ELR (cell line): ENCODE measurements at places on chromosomes 5 and 9.
A peak's percentile ranks its signal among the peaks of the same experiment; 100 is the strongest.

- DNase-seq = no peak
Measured at GRCh38 chr9:136100700-136101614, 5.9 kb upstream of the NACC2 start.

GRCh38 chr9:105218673-105219072, 25.8 kb upstream of the SLC44A1 start:
- no peak for DNase-seq

GRCh38 chr5:61002611-61003355, 57.8 kb downstream of the NDUFAF2 start:
- DNase-seq = no peak

DNA sequence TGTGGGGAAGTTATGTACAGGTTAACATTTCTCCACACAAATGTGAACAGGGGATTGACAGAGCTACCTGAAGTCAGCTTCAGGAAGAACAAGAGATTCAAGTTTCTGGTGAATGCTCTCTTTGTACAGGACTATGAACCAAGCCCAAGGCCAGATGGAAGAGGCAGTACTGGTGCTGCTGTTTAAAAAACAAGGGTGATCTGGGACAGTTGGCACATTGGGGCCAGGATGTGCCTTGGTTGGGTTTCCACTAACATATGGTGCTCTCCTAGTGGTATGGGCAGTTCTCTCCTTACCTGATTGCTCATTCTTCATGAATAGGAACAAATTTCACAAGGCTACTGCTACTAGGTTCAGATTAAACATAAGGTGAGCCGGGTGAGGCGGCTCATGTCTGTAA, 40.0 kb downstream of the MTMR12 start:
- no peak for DNase-seq

DNA sequence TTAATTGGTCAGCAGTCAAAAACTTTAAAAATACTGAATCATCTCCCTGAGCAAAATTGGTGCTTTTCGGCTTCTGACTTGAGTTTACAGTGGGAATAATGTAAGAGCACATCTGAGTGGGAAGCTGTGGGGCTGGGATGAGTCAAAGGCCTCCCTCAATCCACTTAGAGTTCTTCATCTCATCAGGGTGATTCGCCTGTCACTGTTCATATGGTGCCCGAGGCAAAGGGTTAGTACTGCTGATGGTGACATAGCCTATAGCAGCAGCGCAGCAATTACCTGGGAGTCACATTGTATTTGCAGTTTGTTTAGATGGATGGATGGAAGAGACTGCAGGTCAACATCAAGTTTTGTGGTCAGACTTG, 113.8 kb upstream of the ZNF608 start:
- no peak for DNase-seq

DNA sequence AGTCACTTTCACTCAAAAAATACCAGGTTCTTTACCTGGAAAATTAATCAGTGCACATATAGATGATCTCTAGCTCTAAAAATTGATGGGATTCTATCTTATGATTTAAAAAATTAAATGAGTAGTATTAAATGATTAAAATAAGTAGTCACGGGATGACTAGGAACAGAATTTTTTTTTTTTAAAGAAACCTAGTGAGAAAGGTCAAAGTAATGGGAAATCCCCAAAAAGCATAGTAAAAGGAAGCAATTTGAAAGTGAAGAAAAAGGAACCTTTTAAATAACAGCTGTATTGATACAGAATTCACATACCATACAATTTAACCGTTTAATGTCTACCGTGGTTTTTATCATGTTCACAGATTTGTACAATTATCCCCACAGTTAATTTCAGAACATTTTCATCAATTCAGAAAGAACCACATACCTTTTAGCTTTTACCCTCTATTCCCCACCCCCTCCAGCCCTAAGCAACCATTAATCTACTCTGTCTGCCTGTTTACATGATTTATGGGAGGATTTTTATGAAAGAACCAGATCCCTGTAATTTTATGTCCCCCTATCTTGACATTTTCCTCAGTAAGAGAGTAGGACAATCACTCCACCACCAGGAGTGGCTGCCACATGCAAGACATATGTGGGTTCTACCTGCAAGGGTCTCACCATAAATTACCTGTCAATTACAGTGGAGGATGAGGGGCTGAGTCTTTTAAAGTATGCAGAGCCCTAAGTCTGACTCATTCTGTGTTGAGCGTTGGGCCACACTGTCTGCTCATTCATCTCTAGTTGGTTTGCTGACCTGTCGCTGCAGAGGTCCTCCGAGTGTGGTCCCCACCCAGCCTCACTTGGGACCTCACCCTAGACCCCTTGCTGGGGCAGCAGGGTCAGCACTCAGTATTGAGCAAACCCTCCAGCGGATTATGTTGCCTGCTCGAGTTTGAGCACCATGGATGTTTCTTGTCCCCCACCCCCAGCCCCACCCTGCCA, 16.0 kb downstream of the ANKRD33B start:
- DNase-seq = no peak

GRCh38 chr5:73201547-73202513, 28.8 kb downstream of the TMEM174 start:
- peak; percentile 79 for DNase-seq

GRCh38 chr9:88954066-88954465, 37.2 kb upstream of the S1PR3 start:
- DNase-seq = peak; percentile 61
